ENCODE measurements at places on chromosomes 1 and 21. TPM values are rescaled to one million over a fixed set of nuclear protein-coding genes. Genes with fewer than 3 reads are reported as not detected.

DNA sequence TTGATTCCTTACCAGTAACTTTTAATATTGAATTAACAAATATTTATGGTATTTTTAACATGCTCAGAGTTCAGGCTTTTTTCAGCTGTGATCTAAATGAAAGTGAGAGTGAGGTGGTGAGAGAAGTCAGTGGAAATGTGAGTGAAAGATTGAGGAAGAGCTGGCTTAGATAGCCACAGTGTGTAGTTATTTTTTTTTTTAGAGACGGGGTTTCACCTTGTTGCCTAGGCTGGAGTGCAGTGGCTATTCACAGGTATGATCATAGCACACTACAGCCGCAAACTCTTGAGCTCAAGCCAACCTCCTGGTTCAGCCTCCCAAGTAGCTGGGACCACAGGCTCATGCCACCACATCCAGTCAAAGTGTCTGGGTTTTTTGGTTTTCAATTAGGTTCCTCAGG is 10.9 kb downstream of the RNF11 start:
- DNase-seq: no peak

DNA sequence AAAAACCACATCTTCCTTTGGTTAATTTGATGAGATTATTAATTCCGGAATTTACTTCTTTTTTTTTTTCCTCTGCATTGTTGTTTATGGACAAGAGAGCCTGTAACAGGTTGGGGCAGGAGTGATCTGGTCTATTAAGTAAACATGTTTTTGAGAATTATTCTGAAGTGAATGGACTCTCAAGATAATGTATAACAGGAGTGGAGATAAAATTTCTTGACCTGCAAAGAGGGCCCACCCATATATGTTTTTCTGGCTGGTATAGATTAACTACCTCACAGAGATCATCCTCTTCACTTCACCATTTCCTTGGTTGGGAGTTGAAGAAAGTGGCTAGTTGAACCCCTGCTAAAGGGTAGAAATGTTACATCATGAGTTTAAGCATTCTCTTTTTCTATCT is 10.7 kb downstream of the DDI2 start:
- no peak for DNase-seq

PDPN gene
- 46.7 TPM for polyA plus RNA-seq

PNRC2 gene
- 281 TPM for polyA plus RNA-seq

HP1BP3 gene
- 430 TPM for polyA plus RNA-seq

GRCh38 chr1:204304067-204304466 is 55.7 kb downstream of the PLEKHA6 start:
- DNase-seq: no peak

S100A1 gene
- polyA plus RNA-seq: 1.4 TPM

DNA sequence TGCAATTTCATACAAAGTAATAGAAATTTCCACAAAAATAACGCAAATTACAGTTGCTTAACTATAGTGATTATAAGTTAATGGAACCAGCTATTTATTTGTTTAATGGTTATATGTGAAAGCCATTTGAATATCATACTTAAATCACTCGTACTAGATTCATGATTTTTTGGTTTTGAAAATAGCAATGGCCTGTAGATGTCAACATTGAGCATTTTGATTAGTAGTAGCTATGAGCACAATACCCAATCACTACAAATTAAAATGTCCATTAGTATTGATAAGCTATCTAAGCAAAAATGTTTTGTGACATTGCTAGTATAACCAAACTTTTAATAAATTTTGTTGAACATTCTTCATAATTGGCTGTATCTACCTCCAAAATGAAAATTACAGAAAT is 10.0 kb downstream of the COL24A1 start:
- DNase-seq: no peak

TFF2 gene
- not detected for polyA plus RNA-seq

DNA sequence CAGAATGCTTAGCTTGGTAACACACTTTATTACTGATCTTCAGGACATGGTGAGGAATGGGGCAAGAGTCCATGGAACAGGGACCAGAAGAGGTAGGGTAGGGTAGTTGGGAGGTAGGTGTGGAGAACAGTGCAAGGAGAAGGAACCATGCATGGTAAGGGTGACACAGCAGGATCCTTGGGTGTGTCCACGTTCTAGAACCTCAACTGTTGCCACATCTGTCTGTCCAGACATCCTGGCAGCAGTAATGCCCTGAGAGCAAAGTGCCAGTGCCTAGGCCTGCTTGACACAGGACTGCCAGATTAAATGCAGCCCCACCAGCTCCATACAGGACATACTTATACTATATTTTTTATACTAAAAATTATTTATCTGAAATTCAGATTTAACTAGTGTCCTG is 13.9 kb downstream of the DMAP1 start:
- no peak for DNase-seq

All from right lung (tissue), 10 donors.